ENCODE measurements at places on chromosomes 3 and 15.

DNA sequence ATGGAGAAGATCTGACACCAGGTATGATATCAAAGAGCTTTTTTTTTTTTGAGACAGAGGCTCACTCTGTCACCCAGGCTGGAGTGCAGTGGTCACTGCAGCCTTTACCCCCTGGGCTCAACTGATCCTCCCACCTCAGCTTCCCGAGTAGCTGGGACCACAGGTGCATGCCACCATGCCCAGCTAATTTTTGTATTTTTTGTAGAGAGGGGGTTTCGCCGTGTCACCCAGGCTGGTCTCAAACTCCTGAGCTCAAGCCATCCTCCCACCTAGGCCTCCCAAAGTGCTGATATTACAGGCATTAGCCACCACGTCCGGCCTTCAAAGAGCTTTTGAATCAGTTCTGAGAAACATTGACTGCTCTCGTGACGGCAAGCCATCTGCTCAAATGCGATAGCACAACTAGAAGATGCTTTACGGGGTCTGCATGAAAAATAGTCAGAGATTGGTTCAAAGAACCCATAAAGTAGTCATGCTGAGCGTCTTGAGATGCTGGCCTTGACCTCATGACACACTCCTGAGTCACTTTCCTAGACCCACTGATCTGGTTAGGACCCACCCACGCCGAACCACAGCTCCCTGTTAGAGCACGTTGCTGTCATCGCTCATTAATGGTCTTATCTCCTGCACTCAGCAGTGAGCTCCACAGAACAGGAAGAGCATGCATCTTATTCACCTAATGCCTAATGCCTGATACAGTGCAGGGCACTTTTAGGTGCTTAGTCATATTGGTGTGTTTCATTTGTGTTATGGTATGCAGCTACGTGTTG, 57.0 kb upstream of the NR2F2 start:
- peak; percentile 27 for DNase-seq

DNA sequence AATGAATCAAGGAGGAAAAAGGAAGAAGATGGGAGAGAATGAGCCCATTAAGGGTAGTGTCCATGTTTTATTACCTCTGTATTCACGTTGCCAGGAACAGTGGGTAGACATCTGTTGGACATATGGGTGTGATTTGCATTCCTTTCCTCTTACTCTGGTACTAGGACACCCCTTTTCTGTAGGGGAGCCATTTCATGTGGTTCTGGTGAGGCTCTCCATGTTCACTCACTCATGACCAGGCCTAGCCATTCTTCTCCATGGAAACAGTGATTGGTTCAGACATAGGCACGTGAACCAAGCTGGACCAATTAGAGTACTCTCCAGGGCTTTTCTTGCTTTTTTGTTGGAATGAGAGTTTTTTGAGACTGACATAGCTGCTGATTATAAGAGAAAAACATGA, 39.6 kb upstream of the PDCD6IP start:
- no peak for DNase-seq

- no peak for DNase-seq
Measured at GRCh38 chr15:48175126-48175525, 3.0 kb downstream of the MYEF2 start.

DNA sequence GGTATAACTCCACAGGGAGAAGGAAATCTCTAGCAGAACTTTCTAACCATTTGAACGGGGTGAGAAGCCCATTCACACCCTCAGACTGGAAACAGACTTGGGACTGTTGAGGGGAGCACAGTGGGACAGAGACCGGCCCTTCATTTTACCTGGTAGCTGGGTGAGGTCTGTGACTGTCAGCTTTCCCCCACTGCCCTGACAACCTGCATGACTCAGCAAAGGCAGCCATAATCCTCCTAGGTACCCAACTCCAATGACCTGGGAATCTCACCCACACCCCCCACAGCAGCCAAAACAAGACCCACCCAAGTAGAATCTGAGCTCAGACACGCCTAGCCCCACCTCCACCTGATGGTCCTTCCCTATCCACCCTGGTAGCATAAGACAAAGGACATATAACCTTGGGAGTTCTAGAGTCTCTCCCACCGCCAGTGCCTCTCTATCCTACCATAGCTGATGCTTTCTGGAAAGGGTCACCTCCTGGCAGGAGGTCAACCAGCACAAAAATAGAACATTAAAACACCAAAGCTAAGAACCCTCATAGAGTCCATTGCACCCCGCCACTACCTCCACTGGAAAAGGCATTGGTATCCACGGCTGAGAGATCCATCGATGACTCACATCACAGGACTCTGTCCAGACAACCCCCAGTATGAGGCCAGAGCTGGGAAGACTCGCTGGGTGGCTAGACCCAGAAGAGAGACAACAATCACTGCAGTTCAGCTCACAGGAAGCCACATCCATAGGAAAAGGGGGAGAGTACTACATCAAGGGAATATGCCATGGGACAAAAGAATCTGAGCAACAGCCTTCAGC, 28.0 kb downstream of the SENP7 start:
- peak; percentile 22 for DNase-seq

DNA sequence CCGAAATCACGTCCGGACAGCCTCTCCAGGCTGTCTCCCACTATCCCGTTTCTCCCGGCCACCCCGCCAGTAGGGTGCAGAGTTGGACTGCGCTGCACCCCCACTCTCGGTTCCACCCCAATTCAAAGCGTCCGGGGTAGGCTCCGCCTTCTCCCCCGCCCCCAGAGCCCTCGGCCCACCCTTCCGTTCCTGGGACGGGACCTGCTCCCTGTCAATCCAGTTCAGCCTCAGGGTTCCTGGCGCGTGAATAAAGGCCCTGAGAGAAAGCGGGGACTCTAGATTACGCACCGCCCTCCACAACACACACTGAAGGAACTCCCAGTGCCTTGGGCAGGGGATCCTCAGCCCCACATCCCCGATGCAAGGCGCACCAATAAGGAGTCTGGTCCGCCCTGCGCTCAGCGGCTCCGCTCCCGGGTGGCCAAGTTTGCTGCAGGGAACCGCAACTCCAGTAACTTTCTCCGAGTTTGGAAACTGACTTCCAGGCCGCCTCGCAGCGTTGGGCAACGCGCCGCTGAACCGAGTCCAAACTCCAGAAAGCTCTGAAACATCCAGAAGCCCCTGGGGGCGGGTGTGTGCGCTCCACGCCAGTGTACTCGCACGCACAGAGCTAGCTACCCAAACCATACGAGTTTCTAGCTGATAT, 1.9 kb downstream of the ADAMTS9 start:
- DNase-seq: peak; percentile 94

GRCh38 chr3:43087249-43087776, 18.6 kb downstream of the POMGNT2 start:
- DNase-seq: no peak

- DNase-seq: no peak
Measured at GRCh38 chr15:101016581-101016980, 97.4 kb downstream of the LRRK1 start.

- no peak for DNase-seq
Measured at GRCh38 chr3:36647423-36647853, 116.9 kb downstream of the DCLK3 start.

DNA sequence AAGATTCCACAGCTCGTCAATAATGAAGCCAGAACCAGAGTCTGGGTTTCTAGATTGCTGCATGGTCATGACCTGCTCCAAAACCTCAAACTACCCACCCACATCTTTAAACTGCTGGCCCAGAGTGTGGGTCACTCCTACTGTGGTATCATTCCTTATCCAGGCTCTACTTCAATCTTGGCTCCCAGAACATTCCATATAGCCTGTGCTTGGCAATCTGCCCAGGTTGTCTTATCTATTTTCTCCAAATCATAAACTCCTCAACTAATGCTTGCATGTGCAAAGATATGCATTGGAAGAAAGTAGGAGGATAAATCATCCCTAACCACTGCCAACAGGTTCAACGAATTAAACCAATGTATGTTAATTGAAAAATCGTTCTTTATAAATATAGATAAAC, 169.7 kb downstream of the ANXA2 start:
- no peak for DNase-seq

DNA sequence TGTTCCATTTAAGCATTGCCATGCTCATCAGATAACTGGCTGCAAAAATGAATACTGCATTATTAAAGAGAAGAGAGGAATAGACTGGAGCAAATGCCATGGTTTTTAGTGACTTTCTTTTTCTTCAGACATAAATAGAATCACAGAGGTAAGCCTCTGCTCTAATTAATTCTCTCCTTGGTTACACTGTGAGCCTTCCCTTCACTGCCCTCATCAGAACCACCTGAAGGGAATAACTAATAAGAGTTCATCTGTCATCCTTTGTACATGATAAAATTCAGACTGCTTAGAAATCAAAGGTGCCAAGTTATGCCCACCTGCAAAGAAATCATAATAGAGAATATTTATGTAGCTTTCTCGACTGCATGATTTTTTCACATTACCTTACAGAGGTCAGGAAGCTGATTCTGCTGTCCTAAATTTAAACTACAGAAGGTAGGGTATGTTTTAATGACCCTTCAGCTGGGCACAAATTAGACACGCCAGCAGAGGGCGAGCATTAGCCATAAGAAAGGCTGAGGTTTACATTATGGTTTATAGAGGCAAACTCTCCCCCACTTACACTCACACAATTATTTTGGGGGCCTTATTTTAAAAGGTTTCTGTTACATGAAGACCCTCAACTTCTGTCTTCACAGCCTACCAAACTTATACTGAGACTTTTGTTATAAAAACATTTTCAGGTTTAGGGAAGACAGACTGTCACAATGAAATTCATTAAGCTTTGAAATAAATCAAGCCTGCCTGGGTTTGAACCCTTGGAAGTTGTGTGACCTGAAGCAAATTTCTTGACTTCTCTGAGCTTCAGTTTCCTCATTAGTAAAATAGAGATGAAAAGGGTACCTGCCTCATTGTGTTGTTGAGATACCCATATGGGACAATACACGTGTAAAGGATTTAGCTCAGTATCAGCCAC, 15.3 kb upstream of the UNC13C start:
- peak; percentile 60 for DNase-seq

DNA sequence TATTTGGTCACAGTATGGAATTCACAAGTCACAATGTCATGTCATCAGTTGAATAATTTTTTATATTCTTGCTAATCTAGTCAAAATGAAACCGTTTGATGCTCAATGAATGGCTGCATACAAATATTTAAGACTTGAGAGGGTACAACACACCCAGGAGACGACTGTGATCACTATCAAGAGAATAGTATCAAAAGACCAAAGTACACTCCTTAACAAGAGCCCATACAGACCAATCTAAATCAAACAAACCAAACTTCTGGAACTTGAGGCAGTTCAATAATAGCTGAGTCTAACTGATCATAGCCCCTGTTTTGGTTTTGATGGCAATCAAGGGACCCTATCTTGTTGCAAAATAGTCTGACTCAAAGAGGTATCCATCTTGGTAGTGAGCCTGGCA, 265.1 kb downstream of the THSD4 start:
- DNase-seq: no peak

DNA sequence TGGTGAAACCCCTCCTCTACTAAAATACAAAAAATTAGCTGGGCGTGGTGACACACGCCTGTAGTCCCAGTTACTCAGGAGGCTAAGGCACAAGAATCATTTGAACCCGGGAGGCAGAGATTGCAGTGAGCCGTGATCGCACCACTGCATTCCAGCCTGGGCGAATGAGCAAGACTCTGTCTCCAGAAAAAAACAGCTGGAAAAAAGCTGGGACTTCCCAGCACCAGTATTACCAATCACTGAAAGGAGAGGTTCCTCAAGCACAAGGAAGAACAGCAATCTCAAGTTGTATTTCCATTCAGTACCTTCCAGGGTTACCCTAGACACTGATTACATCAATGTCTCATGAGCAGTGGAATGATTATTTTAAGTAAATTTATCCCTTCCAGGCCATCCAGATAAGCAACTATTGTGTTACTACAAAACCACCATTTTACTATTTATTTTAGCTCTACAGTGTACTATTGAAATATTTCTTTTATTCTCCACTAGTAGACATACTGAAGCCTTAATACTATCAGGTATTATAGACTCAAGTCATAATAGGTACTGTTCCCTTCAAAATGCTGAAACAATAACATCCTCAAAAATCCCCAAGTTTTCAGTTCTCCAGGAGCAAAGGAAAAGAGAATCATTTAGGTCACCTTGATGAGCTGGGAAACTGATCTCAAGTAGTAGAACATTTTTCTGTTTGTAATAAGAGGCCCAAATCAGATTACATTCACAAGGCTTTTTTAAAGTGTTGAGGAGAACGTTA, 54.8 kb upstream of the VGLL4 start:
- no peak for DNase-seq

- DNase-seq: no peak
Measured at GRCh38 chr3:72144773-72145505, 360.0 kb upstream of the PROK2 start.

- DNase-seq: no peak
Measured at GRCh38 chr15:95988574-95988887, 342.0 kb upstream of the NR2F2 start.

GRCh38 chr3:41158947-41159346, 40.4 kb upstream of the CTNNB1 start:
- no peak for DNase-seq

DNA sequence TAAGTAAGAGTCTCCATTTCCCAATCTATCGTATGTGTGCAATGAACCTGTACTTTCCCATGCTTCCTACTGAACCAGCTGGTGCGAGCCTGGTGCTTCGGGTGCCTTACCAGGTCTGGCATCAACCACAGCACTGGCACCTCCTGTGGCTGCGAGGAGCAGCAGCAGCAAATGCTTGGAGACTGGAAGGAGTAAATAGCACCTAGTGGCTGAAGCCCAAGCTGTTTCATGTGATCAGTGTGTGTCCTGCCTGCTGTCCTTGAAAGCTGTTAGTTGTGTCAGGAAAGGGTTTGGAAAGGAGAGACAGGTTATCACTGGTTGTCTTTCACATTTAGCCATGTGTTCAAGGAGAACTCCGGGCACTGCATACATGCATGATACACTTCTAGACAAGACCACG, 31.8 kb downstream of the PCOLCE2 start:
- peak; percentile 67 for DNase-seq

DNA sequence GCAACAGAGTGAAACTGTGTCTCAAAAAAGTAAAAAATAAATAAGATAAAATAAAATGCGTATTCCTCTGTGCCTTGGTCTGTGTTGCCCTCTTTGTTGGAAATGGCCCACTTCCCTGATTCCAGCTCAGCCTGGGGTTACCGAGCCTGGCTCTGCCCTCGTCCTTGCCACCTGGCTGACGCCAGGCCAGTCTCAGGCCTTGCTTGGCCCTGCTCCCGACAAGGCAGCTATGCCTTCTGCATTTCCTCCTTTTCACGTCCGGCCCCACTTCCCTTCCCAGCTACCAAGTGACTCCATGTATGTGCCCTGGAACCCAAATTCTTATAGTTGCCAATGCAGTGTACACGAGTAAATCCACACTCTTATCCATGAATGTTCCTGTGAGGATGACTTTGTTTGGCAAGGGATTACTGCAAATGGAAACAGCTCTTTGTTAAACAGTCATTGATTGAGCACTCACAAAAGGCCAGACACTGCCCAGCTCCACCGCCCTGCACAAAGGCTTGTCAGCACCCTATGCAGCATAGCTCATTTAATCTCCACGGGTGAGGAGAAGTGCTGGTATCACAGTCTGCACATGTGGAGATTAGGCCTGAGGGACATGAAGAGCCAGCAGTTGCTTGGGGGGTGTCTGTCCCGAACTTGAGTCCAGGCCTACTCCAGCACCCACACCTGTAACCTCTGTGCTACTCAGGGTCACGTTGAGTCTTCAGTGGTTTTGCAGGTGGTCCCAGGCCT, 25.1 kb downstream of the SPSB4 start:
- no peak for DNase-seq

All from BE2C (cell line).